ENCODE measurements at places on chromosomes 4 and X.

- no peak for DNase-seq
Measured at GRCh38 chr4:86944964-86945781, 10.4 kb downstream of the AFF1 start.

DNA sequence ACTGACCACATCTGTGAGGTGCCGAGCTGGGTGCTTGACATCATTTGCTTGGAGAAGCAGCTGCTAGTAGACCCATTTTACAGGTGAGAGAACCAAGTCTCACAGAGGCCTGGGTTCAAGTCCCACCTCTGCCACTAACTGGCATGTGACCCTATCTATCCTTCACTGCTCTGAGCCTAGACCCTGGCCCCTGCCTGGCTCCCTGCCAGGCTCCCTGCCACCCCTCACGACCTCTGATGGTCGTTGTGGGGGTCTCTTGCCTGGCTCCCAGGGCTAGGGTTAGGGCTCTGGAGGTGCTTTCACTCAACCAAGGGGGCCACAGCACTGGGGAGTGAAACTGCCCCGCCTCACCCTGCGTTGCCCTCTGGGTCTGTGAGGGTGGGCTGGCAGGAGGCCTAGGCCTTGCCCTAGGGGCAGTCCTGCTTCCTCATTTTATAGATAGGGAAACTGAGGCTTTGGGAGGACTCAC lies 7.2 kb upstream of the ADD1 start:
- DNase-seq, result no peak

DNA sequence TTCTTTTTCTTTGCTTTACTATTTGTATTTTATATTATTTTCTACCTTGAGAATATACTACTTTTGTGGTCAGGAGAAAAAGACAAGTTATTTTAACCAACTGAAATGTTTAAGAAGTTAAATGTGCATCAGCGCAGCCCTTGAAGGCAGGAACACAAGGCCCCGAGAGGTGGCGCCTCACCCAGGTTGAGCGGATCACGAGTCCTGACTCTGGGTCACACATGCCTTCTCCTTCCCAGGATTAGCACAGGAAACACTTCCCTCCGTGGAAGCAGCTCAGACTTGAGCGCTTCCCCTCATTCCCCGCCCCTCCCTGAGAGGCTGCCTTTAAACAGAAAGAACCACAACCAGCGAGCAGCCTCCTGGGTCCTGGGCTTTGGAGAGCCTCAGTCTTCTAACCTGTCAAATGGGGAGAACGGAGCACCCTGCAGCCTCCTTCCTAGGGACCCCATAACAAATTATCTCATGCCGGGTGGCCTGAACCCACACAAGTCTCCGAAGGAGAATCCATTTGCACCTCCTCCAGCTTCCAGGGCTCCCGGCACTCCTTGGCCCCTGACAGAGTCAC lies 217.6 kb downstream of the AFAP1 start:
- no peak for DNase-seq

- no peak for DNase-seq
Measured at GRCh38 chrX:40953369-40953768, 131.9 kb upstream of the USP9X start.

DNA sequence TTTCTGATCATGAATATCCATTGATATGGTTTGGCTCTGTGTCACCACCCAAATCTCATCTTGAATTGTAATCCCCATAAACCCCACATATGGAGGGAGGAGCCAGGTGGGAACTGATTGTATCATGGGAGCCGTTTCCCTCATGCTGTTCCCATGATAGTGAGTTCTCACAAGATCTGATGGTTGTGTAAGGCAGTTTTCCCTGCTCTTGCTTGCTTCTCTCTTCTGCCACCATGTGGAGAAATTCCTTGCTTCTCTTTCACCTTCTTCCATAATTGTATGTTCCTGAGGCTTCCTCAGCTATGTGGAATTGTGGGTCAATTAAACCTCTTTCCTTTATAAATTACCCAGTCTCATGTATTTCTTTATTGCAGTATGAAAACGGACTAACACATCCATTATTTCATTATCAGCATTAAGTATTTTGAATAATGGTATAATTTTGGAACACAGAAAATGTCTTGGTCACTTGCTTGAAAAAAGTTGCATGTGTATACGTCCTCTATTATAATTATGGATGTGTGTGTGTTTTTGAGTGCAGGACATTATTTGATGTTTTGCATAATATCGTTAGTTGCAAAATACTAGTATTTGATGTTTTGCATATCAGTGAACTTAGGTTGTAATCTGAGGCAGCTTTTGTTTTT lies 334.6 kb downstream of the PCDH10 start:
- DNase-seq, result no peak

DNA sequence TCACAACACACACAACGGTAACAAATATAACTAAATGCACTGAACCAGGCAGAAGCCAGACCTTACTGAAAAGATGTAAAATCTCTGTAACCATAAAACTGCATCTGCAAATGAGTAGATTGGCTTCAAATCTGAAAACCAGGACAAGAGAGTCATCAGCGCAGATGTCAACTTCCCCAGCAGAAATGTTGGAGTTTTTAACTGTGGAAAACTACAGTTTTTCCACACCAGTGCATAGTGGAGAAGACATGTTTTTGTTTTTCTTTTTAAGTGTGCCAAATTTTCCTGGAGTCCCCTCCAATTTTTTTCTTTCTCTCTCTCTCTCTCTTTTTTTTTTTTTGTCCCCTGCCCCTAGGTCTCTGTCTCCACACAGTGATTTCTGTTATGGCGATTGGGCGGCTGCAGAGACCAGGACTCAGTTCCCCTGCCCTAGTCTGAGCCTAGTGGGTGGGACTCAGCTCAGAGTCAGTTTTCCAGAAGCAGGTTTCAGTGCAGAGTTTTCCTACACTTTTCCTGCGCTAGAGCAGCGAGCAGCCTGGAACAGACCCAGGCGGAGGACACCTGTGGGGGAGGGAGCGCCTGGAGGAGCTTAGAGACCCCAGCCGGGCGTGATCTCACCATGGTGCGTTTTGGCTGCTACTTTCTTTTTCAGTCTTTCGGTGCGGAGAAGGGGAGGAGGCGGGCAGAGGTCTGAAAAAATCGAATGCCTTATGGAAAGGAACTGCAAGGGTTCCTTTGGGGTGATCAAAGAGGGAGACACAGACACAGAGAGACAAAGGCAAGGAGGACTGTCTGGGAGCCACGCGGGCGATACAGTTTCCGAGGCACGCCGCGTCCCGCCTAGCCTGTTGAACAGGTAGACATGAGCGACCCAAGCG lies at the start of gene GUCY1A1:
TSS of gene GUCY1A1 (plus strand) at position 505 of the 878 bp plus-strand sequence. CDS start 30,020 bp downstream, outside the sequence.
- DNase-seq, result no peak

GRCh38 chr4:187357045-187357643 lies 633.5 kb upstream of the FAT1 start:
- no peak for DNase-seq

DNA sequence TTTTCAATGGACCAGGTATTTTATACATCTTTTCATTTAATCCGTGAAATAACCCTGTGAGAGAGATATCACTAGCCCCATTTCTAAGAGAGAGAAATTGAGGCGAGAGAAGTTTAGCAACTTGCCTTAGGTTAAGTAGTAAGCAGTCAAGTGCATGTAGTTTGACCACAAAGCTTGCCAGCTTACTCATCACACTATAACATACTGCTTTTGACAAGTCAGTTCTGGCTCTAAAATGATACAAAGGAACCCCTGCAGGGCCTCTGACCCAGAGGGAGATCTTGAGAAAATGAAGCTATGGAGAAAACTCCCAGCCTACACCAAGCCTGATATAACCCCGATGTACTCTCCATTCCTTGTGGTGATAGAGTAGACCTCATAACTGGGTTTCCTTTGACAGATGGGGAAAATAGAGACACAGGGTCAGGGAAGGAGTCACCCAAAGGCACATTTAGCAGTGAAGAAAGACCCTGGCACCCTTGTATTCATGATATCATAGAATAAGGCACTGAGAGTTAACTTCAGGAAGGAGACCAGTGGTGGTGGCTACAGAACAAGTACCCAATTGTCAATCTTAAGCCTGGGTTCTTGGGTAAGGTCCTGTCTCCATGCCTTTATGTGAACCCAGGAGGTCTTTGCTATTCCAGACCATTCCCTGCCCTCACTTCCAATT lies 60.2 kb upstream of the MSN start:
- DNase-seq, result no peak

DNA sequence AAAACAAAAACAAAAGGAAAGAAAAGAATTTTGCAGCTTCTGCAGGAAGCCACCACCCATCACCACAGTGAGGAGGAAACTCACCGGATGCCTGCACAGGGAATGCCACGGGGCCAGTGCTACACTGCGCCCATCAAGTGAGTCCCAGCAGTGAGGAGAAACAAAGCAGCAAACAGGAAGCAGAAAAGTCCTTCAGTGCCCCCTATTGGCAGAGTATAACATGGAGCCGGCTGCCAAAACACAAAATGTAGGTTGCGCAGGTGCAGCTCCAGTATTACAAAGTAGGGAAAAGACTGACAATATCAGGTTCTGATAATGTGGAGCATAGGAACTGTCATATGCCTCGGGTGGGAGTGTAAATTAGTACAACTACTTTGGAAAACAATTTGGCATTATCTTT lies 23.3 kb upstream of the SCML2 start:
- no peak for DNase-seq

GRCh38 chr4:84669201-84669600 lies 86.3 kb downstream of the CDS1 start:
- DNase-seq, result no peak

GRCh38 chrX:49040376-49040955 lies 2.7 kb downstream of the TFE3 start:
- DNase-seq, result no peak

DNA sequence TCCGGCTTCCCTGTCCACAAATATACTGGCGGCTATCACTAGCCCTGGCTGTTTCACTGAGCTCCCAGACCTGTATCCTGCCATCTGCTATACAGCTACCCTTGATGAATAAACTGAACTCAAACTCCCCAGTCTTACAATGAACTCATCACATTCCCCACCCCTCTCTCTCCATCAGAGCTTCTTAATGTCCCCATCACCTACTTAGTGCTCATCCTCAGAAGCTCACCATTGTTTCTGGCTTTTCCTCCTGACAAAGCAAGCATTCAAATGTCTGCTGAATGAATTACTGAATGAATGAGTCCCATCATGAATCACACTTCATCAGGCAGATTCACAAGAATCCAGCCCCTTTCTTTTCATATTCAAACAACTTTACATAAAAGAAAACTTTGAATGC lies 5.7 kb upstream of the DGAT2L6 start:
- no peak for DNase-seq

- no peak for DNase-seq
Measured at GRCh38 chrX:153502796-153503195, 8.0 kb downstream of the BGN start.
